ENCODE measurements at places on chromosomes 6 and 20.

- DNase-seq: no peak
These were observed 890.6 kb downstream of the KIF16B start for GRCh38 chr20:15682690-15683089.

DNA sequence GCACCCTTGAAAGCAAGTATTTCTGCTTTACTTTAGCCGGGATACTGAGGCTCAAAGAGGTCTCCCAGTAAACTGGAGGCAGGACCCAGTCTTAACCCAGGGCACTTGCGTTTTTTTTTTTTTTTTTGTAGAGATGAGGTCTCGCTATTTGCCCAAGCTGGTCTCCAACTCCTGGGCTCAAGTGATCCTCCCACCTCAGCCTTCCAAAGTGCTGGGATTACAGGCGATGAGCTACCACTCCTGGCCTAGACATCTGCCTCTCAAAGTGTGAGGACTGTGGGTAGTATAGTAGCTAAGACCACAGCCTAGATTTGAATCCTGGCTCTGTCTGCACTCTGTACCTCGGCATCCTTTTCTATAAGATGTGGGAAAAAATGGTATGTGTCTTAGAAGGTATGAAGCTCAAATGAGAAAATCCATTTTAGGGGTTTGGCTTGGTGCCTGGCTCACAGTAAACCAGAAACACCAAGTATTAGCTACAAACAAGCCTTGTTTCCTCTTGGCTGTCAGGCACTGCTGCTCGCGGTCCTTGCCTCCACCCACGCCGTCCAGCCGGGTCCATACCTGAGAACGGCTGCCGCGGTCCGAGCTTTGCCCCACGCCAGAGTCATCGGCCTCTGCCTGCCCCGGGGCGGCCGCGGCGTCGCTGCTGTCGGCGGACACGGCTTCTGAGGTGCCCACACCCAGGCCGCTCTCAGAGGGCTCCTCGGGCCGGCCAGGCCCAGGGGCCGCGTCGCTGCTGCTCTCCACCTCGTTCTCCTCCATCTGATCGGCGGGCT is 1.2 kb downstream of the ZNF335 start:
- peak; percentile 48 for DNase-seq

DNA sequence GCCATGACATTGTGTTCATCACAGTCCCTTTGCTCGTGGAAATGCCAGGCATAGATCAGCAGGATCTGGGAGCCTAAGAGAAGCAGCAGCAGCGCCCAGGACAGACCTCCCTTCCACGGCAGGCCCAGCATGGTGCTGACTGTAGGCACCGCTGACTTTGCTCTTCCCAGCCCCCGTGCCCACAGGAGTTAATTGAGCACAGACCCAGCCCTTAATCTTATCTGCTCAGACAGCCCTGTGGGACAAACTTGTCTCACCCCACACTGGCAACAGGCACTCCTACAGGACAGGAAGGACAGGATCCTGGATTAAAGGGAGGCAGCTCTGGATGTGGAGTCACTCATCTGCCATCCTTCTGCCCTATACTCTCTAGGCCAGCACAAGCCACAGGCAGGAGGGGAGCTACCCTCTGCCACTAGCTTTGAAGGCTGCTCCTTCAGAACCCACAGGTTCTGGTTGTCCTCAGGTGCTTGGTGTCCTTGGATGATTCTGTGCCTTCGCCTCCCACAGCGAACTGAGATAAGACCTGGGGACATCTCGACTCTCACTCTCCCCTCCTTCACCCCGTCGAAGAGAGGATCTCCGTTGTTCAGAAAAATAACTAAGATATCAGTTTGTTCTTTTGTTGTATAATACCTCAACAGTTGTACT is at the start of gene CST9L:
Gene CST9L, minus strand, starts transcription at position 165 of the 651 bp plus-strand sequence. Its CDS starts 34 bp downstream, at position 131.
- DNase-seq: no peak

GRCh38 chr6:10276660-10277287 is 138.1 kb downstream of the TFAP2A start:
- no peak for DNase-seq

DNA sequence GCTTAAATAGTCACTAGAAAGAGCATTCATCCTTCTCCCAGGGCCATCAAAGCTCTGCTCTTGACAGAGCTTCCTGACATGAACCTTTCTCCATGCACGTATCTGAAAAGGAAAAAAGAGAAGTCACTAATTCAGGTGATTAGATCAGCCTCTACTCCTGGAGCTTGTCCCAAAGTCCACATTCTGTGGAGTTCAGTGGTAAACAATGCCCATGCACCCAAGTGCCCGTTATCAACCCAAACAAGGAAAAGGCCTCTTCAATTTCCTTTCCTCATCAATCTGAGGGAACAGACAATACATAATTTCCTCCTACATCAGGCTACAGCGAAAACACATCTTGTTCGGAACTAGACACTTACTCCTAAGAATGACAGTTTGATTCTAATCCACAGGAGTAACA is 129.2 kb upstream of the PCSK2 start:
- DNase-seq: no peak

DNA sequence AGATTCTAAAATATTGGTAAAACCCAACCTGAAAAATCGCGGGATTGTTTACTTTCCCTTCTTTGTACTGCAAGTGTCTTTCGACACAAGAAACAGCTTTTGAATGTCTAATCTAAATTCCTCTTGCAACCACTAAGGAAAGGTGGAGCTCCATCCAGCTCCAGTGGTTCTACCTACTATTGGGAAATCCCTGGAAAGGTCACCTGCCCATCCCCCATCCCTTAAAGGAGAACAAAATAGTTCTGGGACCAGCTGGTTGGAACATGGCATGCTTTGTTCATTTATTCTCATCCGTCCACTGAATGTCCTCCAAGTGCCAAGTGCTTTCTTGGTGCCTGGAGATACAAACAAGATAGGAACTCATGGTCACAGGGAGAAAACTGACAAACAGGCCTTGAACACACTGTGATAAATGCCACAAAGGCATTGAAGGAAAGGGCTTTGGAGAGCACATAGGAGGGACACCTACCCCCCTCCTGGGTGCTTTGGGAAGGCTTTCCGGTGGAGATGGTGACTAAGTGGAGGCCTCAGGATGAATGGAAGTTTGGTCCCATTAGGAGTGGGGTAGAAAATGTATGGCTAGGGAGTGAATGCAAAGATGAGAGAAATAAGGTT is 2.3 kb upstream of the CITED2 start:
- peak; percentile 46 for DNase-seq

DNA sequence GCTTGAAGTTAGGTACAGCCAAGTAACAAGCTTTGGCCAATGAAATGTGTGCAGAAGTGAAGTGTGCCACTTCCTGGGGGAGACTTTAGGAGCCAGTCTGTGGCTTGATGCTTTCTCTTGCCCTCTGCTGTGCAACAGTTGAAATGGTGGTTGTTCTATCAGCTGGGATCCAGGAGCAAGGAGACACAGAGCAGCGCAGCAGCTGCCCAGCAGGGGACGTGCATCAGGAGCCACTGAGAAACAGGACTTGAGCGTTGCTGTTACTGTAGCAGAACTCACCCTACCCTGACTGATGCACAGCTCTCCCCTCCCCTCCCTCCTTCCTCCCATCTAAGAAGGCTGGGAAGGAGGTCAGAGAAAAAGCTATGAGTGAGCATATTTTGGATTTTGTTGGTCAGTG is 18.9 kb upstream of the CCN5 start:
- DNase-seq: no peak
